ENCODE measurements at places on chromosomes 2 and 18.

- DNase-seq, result no peak
These were observed 402.0 kb upstream of the ACVR2A start for GRCh38 chr2:147442816-147443215.

DNA sequence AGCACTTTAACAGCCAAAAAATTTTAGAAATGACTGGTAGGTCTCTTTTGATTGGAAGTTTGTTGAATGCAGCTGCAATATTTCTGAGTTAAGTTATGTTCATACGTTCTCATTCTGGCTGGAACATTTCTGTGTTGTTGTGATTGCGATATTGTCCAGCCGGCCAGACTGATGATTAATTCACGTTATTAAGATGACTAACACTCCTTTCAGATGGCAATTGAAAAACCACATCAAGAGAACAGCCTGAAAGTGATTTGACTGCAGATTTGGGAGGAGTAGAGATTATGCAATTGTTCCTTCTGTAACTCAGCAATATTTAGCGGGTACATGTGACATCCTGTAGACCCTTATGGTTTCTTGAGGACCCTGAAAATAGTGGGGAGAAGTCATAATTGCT lies 133.7 kb downstream of the FBXO15 start:
- DNase-seq, result peak; percentile 67

GRCh38 chr18:11883153-11883552 lies 25.0 kb downstream of the MPPE1 start:
- peak; percentile 11 for DNase-seq

DNA sequence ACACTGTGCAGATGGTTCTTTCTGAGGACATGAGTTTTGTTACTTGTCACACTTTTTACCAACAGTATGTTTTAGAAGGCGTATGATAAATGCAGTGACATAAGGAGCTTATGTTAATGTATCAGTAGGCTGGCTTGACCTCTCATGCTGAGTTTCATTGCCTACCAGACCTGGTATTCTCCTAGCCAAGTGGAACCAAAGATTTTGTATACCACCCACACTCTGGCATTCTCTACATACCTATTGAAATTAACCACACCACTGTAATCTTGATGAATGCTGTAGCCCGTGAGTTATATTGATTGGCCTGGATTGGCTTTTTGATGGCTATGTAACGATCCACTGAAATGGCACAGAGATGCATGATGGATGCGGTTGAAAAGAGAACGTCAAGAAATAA lies 11.4 kb downstream of the HTR2B start:
- DNase-seq, result no peak

DNA sequence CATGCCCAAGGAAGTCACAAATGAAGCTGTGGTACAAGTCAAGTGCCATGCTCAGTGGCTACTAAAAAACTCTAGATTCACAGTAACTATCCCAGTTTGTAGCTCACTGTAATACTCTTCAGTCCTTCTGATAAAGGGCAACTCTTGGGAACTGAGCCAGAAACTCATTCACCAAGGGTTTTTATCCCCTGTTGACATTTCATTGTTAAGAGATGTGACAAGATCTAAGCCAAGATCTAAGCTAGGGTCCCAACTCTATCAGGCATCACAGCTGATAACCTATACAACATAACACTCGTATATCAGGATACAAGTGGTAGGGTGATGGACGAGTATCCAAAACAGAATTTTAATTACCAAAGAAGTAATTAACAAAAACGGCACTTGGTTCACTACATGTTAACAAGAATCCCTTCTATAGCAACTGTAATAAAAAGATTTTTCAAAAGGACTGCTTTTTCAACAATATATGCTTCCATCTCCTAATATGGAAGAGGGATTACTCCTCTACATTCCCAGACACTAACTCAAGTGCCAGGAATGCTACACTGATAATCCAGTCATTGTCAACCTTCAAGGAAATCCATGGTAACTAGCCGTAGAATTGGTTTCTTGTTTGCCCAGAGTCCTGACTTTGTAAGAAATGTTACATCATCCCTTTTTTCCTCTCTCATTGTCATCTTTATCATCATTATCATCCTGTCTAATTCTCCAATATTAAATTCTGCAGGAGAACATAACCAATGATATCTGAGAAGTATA lies 111.7 kb downstream of the CDH2 start:
- DNase-seq, result peak; percentile 97

GRCh38 chr18:8030201-8030600 lies 463.1 kb downstream of the PTPRM start:
- DNase-seq, result no peak

GRCh38 chr2:239919774-239920692 lies 105.1 kb downstream of the NDUFA10 start:
- no peak for DNase-seq

GRCh38 chr18:9762526-9762925 lies 54.4 kb downstream of the RAB31 start:
- no peak for DNase-seq

DNA sequence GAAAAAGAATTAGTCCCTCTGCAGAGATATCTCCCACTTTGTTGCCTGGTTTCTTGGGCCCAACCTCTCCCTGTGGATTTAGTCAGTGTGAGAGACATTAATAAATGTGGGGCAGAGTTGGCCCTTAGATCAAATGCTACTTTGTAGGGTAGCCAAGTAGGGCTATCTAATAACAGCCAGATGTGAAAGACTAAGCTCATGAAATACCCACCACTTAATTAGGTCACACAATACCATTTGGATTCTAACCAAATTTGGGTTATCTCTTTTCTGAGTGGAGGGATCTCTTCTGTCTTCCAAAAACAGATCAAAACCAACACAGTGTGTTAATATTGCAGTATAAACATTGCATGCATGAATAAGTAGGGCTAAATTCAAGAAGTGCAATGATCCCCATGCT lies 626.8 kb upstream of the ZEB2 start:
- DNase-seq, result no peak

DNA sequence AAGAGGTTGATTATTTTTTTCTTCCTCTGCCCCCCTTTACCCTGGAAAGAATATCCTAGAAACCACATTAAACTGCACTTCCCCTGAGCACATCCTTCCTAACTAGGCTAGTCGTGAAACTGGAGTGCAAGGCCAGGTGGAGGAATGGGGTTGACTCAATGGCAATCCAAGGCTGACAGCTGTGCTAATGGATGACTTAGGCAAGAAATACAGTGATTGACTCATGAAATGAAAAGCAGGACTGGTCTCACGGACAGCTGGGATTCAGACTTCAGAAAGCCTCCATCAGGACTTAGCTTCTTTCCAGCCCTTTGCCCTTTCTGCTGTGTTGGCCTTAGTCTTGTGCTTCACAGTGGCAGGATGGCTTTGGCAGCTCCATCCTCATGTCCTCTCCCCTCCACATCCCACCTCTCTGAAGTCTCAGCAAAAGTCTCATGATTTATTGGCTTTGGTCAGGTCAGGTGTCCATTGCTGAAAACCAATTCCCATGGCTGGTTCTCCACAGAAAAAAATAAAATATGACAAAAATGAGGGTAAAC lies 33.8 kb downstream of the INSIG2 start:
- DNase-seq, result no peak

- no peak for DNase-seq
These were observed 500.9 kb downstream of the RNF144A start for GRCh38 chr2:7417845-7418742.

DNA sequence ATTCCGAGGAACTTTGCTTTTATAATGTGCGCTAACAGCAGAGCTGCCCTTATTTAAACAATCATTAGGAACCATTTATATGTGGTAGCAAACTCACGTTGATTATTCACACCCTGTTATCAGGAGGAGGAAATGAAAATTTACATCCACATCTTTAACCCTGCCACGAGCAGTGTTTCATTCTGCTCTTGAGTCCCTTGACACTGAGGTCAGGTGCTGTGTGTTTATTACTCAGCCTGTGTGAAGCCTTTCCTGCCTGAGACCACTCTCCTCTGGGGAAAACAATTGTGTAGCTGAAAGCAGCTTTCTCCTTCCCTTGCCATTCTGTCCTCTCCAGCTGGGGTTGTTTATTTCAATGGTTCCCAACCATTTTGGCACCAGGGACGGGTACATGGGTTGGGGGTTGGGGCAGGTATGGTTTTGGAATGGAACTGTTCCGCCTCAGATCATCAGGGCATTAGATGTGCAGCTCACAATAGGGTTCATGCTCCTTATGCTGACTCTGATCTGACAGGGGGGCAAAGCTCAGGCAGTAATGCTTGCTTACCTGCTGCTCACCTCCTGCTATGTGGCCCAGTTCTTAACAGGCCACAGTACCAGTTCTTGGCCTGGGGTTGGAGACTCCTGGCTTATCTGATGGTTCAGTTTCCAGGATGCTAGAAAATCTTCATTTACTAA lies 651.1 kb downstream of the TDRD15 start:
- no peak for DNase-seq

DNA sequence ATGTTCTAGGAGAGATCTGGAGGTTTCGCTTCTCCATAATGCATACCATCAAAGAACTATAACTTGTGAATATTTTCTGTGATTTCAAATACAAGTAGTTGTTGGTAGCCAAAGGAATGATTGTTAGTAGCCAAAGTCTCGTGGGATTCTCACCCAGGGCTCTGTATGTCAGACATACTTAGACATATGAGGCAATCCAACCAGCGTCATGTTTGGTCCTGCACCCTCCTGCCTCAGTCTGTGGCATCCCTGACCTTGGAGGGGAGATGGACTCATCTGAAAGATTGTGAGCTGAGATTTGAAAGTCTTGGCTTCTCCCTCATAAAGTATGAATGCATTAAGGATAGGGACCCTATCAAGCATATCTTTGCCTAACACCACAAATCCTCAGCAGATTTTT lies 81.2 kb downstream of the CTIF start:
- DNase-seq, result peak; percentile 33

DNA sequence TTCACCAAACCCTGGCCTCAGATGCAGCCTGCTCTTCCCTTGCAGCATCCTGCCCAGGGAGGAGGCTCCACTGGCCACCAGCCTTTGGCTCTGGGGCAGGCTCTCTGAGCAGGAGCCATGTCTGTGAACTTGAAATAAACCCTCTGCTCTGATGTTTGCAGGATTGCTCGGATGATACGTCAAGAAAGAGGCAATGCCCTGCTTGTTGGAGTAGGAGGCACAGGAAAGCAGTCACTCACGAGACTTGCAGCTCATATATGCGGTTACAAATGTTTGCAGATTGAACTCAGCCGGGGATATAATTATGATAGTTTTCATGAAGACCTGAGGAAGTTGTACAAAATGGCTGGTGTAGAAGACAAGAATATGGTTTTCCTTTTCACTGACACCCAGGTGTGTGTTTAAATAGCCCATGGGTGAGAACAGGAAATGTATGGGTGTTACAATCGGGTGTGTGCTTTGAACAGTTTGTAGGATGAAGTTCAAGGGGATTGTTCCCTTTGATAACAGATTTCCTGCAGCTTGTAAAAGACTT lies 177.9 kb downstream of the DNAH6 start:
- no peak for DNase-seq

- DNase-seq, result no peak
These were observed 468.4 kb upstream of the CRIM1 start for GRCh38 chr2:35887146-35887545.

DNA sequence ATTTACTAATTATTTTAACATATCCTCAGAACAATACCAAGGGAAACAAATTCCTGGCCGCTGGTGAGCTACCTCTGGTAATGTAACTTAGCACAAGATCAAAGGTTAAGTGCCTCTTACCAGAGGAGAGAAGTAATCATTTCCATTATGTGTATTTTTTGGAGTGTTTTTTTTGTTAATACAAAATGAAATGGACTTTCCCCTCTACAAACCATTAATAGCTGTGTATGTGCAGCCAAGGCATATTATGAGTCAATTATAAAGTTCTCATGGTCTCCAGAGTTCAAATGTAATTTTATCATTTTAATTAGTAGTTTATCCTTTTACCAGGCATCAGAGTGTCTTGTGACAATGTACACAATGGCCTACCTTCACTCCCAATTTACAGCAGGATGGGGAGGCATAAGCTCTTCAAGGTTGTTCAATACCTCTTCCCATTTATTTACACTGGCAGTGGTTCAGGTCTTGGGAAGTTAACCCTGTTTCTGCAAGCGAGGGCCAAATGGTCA lies 242.2 kb downstream of the TGIF1 start:
- no peak for DNase-seq

DNA sequence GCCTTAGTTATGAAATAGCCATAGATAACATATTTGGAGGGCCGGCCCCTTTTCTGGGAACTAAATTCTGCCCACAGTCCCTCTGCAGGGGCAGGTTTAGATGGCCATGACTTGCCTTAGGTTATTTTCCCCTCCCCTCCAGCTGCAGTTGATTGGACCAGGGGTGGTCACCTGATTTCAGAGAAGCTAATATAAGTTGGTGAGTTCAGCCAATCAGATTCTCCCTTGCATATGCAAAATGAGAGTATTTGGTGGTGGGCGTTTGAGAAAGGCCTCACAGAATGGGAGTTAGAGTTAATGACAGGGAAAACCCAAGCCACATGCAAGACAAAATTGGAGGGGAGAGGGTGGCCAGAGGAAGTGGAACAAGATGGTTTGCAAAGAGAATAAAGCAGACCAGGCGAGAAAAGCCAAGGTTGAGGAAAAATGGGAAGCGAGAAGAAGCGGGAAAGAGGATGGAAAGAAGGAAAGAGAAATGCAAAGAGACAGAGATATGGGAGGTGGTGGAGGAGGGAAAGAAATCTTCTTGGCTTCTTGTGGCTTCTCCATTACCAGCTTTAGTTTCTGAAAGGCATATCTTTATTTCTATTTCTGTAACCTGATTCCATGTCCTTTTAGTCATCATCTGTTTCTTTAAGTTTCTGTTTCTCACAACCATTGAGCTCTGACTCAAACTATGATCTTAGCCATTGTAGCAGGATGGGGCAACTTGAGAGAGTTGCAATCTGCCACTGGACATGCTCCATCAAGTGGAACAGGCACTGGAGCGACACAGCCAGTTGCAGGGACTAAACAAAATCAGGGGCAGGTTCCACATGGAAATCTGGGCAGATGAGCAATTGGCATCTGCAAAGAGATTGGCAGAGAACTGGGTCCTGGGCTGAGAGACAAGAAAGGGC lies 108.1 kb upstream of the SIX3 start:
- peak; percentile 2 for DNase-seq

- DNase-seq, result no peak
These were observed 593 bp downstream of the SP140L start for GRCh38 chr2:230327418-230328154.

DNA sequence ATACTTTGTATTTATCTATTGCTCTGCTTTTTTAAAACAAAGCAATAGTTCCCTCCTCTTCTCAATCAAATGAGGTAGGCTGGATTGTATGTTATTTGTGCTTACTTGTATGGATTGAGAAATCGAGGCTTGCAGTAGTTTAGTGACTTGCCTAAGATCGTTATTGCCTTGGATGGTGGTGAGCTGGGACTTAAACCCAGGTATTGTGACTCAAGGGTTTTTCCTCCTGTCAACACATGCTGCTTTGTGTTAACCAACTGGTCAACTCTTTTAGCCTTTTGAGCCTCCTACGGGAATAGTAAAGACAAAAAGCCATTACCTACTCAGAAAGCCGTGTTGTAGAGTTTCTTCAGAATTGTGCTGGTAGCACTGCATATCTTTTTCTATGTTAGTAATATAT lies 95.2 kb upstream of the THUMPD2 start:
- DNase-seq, result no peak

- DNase-seq, result no peak
These were observed 286.3 kb upstream of the FN1 start for GRCh38 chr2:215722125-215722524.
